ENCODE measurements at places on chromosomes 5 and 9.

DNA sequence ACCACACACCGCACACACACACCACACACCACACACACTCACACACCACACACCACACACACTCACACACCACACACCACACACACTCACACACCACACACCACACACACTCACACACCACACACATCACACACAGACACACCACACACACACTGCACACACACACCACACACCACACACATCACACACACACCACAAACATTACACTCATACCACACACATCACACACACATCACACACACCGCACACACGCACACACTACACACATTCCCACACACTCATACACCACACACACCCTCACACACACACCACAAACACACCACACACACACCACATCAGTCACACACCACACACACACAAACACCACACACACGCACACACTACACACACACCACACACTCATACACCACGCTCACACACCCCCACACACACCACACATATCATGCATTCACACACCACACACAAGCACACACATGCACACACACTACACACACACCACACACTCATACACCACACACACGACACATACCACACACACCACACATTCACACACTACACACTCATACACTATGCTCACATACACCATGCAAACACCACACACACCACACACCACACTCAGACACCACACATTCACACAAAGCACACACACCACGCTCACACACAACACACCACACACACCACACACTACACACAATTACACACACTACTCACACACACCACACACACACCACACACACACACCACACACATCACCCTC, 1.1 kb upstream of the UBE2QL1 start:
- DNase-seq = no peak

- DNase-seq = no peak
Measured at GRCh38 chr9:130265431-130266235, at the start of gene HMCN2. HMCN2 (plus strand) TSS chr9:130265760; CDS start chr9:130265879, 119 bp downstream.

DNA sequence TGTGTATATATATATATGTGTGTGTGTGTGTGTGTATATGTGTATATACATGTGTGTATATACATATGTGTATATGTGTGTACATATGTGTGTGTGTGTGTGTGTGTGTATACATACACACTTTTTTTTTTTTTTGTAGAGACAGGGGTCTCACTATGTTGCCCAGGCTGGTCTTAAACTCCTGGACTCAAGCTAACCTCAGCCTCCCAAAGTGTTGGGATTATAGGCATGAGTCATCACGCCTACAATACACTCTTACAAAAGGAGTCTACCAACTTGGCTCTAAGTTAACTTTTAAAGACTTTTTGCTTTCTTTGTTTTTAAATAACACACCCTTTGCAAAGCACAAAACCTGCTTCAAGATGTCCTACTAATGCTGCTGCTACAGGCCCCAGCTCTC, 2.1 kb downstream of the C9orf78 start:
- no peak for DNase-seq

DNA sequence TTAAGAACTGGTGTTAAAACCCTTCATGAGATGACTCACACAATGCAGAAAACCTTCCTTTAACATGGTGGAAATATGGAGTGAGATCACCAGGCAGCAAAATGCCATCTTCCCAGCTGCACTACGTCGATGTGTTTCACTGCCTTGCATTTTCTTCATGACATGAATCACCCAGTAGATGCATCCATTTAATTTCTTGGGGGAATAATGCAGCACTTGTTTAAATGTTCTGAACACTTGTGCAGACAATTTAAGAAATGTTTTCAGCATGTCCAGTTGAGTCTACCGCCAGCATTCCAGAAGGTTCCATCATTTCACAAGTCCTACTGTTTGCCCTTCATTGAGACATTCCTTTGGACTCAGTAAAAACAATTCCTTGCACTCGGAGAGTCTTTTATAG, 81.6 kb downstream of the ADAMTS16 start:
- DNase-seq = no peak

DNA sequence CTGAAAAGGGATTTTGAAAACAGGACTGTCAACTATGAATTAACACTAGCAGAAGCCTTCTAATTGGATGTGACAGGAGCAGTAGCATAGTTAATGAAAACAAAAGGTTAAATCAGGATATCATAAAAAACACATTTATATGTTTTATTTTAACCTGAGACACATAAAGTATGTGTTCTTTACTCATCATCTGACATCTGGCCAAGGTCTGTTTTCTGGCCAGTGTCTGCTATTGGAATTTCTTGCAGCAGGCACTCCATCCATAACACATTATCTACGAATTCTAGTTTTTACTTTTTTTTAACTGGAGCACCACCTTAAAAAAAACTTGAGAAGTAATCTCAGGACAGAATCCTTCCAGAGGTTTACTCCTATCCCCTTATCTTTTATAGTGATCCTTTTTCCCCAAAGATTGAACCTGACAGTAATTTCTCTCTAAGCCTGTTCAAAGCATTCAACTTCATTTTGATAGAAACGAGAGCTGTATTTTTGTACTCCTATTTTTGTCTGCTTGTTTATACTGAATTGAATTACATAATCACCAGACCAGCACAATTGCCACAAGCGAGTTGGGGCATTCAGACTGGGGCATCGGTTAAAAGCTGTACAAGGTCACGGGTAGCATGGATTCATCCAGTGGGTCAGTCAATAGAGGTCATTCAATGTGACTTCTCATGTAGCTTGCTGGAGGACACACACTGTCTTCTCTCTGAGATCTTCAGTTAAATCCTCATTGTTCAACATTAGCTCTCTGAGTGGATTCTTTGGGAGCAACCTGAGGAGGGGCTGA, 205.6 kb upstream of the CLINT1 start:
- no peak for DNase-seq

DNA sequence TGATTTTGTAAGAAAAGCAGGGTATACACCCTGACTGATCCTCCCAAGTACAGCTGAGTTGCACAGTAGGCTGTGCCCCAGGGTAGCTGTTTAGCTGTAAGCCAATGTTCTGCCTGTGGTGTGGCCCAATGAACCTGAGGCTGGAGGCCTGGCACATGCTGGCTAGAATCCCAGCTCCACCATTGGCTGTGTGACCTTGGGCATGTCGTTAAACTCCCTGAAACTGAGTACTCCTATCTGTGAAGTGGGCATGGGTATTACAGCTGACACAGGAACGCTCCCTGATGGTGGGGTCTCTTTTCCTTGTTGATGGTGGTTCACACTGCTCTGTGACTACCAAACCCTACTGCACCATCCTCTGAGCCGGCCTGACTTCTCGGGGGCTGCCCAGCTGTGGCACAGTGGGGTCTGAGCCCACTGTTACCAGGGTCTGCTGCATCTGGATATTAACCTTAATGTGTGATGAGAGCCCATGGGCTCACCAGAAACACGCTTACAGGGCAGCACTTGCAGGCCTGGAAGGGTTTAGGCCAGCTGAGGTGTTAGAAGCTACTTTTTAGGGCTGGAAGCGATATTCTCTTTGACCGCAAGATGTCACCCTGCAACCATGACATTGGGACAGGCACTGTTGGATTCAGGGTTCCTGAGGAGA, 7.0 kb upstream of the GADD45G start:
- no peak for DNase-seq

DNA sequence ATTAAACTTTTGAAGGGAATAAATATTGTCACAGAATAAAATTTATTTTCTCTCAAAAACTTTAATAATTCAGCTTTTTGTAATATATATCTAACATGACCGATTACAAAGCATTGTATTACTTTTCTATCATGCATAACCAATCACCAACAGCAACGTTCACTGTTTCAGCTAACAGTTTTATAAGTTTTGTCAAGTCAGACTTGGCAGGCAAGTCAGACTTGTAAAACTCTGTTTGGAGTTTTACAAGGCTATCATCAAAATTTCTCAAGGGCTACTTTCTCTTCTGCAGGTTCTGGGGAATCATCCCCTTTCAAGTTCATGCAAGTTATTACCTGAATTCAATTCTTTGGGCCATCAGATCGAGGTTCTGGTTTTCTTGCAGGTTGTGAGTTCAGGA, 347.2 kb downstream of the CTNND2 start:
- no peak for DNase-seq

GRCh38 chr5:163104464-163104863, 332.9 kb upstream of the CCNG1 start:
- no peak for DNase-seq

DNA sequence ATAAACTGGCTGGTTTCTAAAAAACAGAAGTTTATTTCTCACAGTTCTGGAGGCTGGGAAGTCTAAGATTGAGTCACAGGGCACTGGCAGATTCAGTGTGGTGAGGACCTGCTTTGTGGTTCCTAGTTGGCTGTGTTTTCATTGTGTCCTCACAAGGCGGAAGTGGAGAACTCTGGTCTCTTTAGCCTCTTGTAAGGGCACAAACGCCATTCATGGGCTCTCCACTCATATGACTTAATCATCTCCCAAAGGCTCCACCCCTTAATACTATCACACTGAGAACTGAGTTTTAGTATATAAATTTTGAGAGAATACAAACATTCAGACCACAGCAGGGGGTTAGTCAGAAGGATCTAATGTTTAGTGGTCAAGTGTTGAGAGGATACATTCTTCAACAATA, 208.2 kb downstream of the SEC61B start:
- no peak for DNase-seq

DNA sequence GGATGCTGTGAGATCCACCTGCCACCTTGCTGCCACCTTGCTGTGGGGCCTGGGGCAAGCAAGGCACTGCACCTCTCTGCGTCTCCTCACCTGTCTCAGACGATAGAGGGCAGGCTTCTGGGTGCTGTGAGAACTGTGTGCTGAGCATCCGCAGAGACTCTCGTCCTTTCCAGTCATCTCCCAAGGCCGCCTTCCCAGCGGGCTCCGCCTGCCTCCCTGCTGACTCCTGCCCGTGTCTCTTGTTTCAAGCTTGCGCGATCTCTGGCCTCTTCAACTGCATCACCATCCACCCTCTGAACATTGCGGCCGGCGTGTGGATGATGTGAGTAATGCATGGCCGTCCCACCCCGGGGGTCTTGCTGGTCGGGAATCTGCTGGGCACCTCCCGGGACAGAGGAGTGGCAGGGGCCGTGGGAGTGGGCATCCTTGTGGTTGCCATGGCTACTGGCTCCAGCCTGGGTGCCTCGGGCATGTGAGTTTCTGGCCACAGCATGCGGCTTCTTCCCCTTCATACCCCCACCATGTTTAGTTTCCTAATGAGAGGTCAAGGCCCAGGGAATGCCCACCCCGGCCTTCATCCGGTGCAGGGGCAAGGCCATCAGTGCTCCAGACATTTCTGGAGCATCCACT, 3.6 kb downstream of the CACFD1 start:
- DNase-seq = no peak

GRCh38 chr5:96942911-96943310, 7.0 kb downstream of the LNPEP start:
- no peak for DNase-seq

- no peak for DNase-seq
Measured at GRCh38 chr5:113378514-113378913, 56.3 kb downstream of the TSSK1B start.

DNA sequence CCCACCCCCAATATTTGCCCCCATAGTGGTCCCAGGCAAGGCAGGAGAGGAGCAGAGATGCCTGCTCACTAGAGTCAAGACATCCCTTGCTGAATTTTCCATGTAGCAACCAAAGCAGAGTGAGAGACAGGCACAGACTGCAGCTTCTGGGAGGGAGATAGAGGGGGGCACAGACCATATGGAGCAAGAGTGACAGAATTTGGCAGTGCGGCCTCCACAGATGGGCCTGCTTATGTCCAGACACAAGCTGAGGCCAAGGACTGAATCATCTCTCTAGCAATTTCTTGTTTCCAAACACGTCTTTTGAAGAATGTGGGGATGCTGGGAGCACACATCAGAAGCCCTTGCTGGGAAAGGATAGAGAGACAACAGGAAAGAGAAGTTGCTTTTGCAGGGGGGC, 53.0 kb upstream of the ALDH1B1 start:
- no peak for DNase-seq

DNA sequence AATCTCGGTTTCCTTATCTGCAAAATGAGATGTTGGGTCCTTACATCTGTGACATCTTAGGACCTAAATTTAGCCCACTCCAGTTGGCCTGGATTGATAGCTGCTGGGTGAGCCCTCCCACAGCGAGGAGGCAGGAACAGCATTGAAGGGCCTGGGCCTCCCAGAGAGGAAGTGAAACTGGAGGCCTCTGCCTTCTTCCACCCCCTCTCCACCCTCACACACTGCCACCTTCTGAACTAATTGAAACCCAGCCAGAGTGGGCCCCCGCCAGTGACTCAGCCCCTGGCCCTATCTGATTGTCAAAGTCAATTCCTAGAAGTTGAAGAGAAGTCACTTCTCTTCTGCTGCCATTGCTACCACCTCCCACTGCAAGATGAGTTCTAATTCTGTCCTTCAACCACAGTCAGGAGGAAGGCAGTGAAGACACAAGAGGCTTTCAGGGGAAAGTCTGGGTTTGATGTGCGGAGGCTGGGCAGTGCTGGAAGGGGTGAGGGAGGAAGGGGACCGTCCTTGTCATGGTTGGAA, 55.2 kb upstream of the NEK6 start:
- DNase-seq = peak; percentile 41

DNA sequence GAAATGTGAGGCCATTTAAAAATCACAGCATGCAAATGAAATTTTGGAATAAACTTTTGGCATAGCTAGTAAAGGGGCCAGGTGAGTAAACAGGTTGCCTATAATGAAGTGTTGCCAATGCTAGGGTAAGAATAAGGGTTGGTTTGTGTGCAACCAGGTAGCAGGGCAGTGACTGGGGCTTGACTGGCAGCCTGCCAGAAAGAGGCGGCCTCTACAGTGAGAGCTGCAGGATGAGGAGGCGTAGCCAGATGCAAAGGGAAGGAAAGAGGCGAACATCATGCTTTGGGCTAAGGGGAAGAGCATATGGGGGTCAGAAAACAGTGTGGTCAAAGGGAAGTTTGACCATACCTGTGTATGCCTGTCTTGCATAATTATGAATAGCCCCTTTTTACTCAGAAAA, 70.6 kb downstream of the MAST4 start:
- DNase-seq = no peak

DNA sequence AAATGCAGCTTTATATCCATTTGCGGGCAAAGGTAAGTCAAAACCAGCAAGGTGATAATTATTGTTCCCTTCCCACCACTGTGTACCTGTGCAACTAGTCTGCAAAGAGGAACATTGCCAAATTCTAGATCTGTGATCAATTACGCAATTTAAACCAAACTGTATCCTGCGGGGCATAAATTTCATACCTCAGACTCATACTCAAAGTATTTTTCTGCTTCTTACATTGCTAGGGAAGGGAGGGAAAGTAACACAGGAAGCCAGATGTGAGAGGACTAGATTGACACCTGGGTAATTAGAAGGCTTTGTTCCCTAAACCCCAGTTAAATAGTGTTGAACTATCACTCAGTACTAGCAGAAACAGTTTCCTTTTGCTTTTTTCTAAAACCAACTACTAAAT, 240.2 kb upstream of the ZNF608 start:
- no peak for DNase-seq

GRCh38 chr5:149969181-149969930, 8.8 kb downstream of the SLC26A2 start:
- no peak for DNase-seq

GRCh38 chr5:39713250-39713916, 288.6 kb upstream of the DAB2 start:
- DNase-seq = no peak
